ENCODE measurements at places on chromosomes 5 and 9. TPM values are rescaled to one million over a fixed set of nuclear protein-coding genes. Genes with fewer than 3 reads are reported as not detected.
A peak's percentile ranks its signal among the peaks of the same experiment; 100 is the strongest.

SLC4A9 gene
- polyA plus RNA-seq = not detected

GRCh38 chr5:118988866-118989180, 476 bp upstream of the DTWD2 start:
- peak; percentile 16 for DNase-seq

ZDHHC11 gene
- 5.1 TPM for polyA plus RNA-seq

SPEF2 gene
- 0.21 TPM for polyA plus RNA-seq

GRCh38 chr5:103542441-103542840, 20.1 kb downstream of the NUDT12 start:
- DNase-seq = no peak

GRCh38 chr5:132526290-132526973, 16.9 kb downstream of the IL5 start:
- DNase-seq = peak; percentile 90

GRCh38 chr5:991472-992267, 16.9 kb upstream of the NKD2 start:
- DNase-seq = no peak

KDM3B gene
- polyA plus RNA-seq = 25.8 TPM

YTHDC2 gene
- polyA plus RNA-seq = 15.7 TPM

DNA sequence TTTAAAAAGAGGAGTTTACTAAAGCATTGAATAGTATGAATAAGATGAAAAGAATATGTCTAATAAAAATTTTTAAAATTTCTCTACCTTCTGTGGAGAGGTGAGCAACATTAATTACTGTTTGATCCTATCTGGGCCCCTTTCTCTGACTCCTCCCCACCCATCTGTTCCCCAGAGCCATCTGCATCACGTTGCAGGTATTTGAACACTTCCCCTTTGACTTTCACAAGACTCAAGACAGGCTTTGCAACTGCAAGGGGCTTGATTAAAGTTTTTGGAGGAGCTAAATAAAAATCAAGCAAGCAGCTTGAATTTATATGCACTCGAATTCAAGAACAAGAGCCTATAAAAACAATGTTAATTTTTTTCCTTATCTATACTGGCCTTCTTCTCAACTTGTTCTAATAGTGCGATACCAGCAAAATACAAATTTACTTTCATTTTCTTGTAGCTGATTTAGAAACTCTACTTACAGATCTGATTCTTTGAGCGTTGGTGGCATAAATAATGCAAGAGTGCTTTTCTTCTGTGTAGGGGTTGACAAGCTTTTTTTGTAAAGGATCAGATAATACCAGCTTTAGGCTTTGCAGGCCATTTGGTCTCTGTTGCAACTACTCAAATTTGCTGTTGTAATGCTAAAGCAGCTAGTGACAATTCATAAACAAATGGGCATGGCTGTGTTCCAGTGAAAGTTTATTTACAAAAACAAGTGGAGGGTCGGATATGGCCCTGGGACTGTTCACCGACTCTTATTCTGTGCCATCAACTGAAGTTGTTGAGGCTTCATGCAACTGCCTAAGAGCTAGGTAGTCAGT, 21.2 kb downstream of the TXNDC8 start:
- peak; percentile 11 for DNase-seq

DNA sequence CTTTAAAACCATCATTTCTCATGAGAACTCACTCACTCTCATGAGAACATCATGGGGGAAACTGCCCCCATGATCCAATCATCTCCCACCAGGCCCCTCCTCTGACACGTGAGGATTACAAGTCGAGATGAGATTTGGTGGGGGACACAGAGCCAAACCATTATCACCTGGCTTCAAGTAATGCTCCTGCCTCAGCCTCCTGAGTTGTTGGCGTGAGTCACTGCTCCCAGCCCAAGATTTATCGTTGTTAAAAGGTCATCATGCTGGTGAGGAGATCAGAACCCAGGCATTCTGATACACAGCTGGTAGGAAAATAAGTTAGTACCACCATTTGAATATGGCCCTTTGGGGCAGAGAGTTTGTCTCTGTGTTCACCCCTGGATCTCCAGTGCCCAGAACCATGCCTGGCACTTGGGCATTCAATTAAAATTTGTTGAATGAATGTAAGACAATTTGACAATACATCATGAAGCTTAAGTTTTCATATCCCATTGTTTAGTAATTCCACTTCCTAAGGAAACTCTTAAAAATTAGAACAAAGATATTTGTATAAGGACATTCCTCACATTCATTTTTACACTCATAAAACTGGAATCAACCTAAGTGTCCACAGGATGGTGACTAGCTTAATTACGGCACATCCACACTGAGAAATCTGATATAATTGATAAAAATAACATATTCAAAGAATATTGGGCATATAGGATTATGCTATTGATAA, 58.0 kb upstream of the COL15A1 start:
- DNase-seq = no peak

- no peak for DNase-seq
These were observed 156.7 kb upstream of the TLX3 start for GRCh38 chr5:171152382-171152781.

DNA sequence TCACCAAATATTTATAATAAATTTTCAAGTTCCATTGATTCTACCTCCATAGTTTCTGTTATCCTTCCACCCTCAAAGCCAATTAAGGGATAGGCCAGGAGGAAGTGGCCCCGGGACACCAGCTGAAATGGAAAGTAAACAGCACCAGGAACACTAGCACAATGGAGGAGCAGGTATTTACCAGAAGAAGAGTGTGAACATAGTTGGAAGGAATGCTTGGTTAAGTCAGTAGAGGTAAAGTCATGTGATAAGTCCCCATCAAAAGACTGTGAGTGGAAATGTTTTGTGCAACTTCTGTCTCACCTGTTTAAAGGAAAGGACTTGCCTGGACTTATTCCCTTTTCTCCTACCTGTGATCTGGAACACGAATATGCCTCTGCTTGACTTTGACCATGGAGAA, 146.7 kb upstream of the RAI14 start:
- no peak for DNase-seq

GRCh38 chr5:71529682-71530081, 57.5 kb upstream of the MCCC2 start:
- DNase-seq = no peak

GRCh38 chr9:126856326-126856877, 4.0 kb upstream of the ZBTB34 start:
- peak; percentile 44 for DNase-seq

DNA sequence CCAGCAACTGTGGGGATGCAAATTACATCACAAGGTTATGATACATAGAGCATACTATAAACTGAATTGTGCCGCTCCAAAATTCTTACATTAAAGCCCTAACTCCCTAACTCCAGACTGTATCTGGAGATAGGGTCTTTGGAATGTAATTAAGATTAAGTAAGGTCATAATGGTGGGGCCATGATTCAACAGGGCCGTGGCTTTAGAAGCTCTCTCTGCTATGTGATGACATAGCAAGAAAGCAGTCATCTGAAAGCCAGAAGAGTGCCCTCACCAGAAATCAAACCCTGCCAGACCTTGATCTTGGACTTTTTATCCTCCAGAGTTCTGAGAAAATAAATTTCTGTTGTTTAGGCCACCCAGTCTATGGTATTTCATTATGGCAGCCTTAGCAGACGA, 123.9 kb downstream of the FBXL17 start:
- no peak for DNase-seq

- DNase-seq = no peak
These were observed 27.9 kb downstream of the FOXD1 start for GRCh38 chr5:73420666-73421065.

FBP1 gene
- 3.0 TPM for polyA plus RNA-seq

PHF24 gene
- polyA plus RNA-seq = 0.05 TPM

DNA sequence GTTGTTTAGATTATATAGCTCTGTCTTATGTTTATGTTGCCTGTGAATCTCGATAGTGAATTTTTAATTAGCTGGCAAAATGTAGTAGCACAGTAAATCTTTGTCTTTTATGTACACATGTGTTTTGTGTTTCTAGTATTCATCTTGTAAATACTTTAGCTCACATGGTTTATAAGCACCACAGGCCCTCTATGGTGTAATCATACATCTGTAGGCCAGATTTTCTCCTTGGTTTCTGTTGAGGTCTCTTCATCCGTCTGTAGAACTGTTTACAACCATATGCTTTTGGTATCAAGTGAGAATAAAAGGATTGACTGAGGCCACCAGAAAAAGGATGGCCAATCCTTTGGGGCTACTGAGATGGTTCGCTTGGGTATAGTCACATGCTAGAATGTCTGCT, 45.0 kb downstream of the PRR16 start:
- no peak for DNase-seq

DNA sequence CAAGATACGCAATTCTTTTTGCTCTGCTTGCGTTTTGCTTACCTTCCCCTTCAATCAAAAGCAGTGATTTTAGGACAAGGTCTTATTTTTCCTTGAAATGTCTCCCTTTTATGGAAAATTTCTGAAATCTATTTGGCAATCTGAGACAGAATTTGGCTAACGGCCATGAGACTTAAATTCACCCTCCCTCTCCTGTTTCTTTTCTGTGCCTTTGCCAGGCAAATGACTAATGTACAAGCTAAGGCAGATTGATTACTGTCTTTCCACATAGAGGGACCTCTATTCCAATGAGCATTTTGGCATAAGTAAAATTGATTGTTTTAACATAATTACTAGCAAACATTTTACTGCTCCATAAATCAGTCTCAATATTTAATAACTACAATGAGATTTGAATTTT, 31.7 kb downstream of the FAM81B start:
- no peak for DNase-seq

DNA sequence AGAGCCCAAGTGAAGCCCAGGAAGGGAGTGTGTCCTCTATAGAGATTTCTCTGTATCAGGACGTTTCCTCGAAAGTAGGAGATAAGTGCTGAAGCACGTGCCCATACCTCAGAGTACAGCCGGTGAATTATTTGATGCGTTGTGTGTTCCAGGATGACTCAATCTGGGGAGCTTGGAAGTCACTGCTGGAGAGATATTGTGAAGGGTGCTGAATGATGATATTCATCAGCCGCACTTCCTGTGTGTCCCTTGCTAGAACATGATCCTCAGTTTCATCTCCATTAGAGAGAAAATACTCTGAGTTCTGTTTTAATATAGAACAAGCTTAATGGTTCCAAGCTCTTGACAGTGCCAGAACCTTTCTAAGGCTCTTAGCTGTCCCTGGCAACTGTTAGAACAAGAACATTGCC, 402.3 kb upstream of the ADAMTSL1 start:
- DNase-seq = no peak

DNA sequence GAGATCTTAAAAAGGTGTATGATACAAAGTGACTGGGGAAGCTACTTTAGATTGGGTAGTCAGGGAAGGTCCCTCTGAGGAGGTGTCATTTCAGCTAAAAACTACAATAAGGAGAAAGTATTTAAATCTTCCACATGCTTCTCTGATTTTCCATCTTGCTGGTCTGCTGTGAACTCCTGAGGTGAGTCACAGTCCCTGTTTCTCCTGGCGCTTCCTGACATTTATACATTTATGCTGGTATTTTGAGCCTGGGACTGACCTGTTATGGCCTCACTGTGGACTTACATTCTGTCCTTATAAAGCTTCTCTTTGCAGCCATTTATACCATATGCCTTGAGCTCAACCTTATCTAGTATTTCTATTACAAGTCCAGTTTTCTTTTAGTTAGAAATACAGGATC, 95.1 kb downstream of the MED27 start:
- no peak for DNase-seq

All from GM23338 (cell line).